LHCN-M2 (cell line): ENCODE measurements at places on chromosomes 7 and 10.

DNA sequence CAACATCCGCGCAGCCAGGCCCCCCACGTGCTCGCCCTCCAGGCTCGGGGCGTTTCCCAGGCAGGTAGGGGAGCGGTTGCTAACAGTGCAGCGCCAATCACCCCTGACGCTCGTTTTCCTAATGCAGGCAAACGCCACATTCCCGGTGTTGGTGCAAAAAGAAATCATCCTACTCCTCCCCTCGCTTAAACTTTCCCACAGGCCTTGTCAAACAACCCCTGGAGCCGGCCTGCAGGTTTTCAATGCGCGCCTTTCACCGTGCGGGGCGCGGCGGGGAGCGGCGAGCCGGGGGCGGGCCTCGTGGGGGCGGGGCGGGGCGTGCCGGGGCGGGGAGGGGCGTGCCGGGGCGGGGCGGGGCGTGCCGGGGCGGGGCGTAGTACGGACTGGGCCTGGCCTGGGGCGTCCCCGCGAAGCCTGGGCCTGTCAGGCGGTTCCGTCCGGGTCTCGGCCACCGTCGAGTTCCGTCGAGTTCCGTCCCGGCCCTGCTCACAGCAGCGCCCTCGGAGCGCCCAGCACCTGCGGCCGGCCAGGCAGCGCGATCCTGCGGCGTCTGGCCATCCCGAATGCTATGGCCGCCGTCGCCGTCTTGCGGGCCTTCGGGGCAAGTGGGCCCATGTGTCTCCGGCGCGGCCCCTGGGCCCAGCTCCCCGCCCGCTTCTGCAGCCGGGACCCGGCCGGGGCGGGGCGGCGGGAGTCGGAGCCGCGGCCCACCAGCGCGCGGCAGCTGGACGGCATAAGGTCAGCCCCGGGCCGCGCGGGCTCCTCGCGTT, at the start of gene ECHDC3:
ECHDC3 (plus strand) TSS at position 374 of the 770 bp plus-strand sequence; CDS start at position 569, 195 bp downstream.
- peak; percentile 13 for DNase-seq

DNA sequence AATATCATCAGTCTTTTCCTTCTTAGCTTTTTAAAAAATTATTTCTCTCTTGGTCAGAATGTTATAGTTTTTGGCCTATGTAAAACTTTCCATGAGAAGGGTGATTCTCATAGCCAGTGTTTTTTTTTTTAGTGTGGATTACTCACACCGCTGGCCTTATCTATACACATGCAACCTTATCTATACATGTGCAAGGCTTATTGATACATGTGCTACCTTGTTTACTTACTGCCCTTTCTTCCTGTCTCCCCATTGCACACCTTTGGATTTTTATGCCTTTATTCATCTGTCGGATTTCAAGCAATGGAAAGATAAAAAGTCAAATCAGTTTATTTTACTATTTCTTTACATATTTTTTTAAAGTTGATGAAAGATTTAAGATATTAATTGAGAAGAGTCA, 660.0 kb upstream of the FZD8 start:
- DNase-seq: no peak

DNA sequence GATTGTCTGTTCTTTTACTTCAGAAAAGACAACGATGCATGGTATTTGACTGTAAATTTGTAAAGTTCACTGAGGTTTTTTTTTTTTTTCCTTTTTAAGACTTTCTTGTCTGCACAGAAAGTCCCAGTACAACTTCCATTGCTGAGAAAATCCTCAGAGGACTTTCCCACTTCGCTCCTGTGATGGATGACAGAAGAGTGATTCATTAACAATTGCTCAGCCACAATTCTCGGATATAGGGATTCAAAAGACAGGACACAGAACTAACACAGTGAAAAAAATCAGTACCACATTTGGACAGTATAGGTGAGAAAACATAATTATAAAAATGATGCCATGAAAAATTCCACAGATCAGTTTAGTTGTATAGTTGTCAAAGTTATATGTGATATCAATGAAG, 48.0 kb downstream of the SEC23IP start:
- DNase-seq: peak; percentile 58

- peak; percentile 73 for DNase-seq
These were observed 21.8 kb downstream of the MRPS24 start for GRCh38 chr7:43847496-43847895.

- peak; percentile 64 for DNase-seq
These were observed 711.2 kb upstream of the NRP1 start for GRCh38 chr10:34045571-34046190.

GRCh38 chr7:15280078-15280733, 281.6 kb downstream of the AGMO start:
- peak; percentile 28 for DNase-seq

GRCh38 chr7:95718577-95719410, 53.6 kb upstream of the DYNC1I1 start:
- peak; percentile 31 for DNase-seq

DNA sequence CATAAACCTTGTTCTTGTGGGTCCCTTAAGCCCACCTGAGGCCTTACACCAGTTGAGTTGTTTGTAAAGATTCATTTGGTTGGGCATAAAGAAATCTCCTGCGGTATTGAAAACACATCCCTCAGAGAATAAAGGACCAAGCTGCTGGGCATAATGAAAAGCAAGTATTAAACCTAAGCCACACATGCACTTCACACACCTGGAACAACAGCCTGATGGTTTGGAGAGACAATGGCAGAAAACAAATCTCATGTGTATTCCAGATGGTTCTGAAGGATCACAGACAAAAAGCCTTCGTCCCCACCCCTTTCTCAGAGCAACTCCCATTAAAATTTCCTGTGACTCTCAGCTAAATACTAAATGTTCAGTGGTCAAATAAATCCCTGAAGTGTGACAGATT, 44.2 kb downstream of the FEZF1 start:
- DNase-seq: no peak

DNA sequence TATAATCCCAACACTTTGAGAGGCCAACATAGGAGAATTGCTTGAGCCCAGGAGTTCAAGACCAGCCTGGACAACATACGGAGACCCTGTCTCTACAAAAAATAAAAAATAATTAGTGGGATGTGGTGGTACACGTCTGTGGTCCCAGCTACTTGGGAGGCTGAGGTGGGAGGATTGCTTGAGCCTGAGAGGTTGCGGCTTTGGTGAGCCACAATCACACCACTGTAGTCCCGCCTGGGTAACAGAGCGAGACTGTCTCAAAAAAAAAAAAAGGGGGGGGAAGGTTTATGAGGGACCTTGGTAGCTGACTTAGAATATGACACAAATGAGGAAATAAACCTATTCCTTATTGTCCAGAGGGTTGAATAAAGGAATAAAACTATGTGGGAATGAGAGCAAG, 30.8 kb downstream of the SCD start:
- no peak for DNase-seq

- no peak for DNase-seq
These were observed 4.2 kb downstream of the FAM53B start for GRCh38 chr10:124739986-124740368.

GRCh38 chr10:116615199-116615776, 5.5 kb upstream of the PNLIPRP2 start:
- no peak for DNase-seq

DNA sequence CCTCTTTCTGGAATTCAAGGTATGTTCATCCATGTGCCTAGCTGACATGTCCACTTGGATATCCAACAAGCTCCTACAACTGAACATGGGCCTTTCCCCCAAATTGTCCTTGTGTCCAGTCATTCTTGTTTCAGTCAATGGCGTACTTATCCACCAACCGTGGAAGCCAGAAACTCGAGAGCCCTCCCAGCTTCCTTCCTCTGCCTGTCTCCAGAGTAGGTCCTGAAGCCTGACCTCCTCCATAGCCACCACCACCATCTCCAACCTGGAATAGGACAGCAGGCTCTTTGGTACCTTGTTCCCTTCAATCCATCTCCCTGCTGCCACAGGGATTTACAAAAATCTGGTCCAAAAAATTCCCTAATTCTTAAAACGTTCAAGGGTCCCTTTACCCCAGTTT, 305.1 kb downstream of the RPS24 start:
- no peak for DNase-seq

GRCh38 chr10:52020702-52021101, 293.4 kb upstream of the DKK1 start:
- DNase-seq: no peak

GRCh38 chr10:49220031-49220430, 31.8 kb upstream of the TMEM273 start:
- no peak for DNase-seq

- DNase-seq: no peak
These were observed 21.8 kb upstream of the ZMIZ1 start for GRCh38 chr10:79046741-79047583.
